GM23248 (cell line): ENCODE measurements at places on chromosomes 2 and 18.

DNA sequence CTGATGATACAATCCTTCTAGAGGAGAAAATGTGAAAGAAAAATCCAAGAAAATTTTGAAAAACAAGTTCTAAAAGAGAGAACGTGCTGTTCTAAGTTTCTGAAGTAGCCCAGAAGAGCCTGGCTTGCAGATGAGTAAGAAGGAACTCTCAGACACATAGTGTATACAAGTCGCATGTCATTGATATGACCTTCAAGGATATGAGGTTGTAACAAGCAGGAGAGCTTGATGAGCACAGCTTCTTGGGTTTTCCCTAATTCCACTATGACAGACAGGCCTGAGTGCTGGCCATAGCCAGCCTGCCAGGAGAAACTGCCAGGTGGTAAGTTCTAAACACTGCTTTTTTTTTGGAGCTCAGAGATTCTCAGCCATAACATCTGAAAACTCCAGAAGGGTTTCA is 235.7 kb upstream of the SIX2 start:
- DNase-seq = peak; percentile 10

DNA sequence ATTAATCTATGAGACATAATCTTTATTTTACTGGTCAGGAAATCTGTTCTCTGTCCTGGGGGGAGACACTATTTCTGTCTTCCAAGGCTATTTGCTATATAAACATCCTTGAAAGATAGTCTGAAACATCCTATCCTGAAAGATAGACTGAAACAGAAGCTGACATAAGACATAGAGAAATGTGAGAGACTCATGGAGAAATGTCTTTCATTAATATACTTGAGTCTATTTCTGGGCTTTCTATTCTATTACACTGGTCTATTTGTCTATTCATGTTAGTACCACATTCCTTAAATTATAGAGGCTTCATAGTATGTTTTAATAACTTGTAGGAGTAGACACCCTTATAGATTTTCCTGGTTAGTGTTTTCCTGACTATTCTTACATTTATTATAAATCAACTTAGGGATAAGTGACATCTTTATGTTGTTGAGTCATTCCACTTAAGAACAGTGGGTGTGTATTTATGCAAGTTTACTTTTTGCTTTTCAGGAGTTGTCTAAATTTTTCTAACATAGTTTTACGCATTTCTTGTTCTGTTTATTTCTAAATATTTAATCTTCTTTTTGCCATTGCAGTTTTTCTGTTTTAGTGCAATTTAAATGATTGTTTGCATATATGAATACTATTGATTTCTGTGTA is 244.9 kb upstream of the ZSWIM2 start:
- no peak for DNase-seq

GRCh38 chr18:9020221-9020620 is 82.3 kb upstream of the NDUFV2 start:
- DNase-seq = no peak

- no peak for DNase-seq
Observed at GRCh38 chr2:235391921-235392615, 101.8 kb upstream of the AGAP1 start.

GRCh38 chr2:168008646-168009195 is 238.7 kb downstream of the STK39 start:
- no peak for DNase-seq

- DNase-seq = no peak
Observed at GRCh38 chr2:254241-254640, 9.6 kb downstream of the SH3YL1 start.

- DNase-seq = peak; percentile 24
Observed at GRCh38 chr2:20313659-20314058, 37.0 kb downstream of the PUM2 start.

DNA sequence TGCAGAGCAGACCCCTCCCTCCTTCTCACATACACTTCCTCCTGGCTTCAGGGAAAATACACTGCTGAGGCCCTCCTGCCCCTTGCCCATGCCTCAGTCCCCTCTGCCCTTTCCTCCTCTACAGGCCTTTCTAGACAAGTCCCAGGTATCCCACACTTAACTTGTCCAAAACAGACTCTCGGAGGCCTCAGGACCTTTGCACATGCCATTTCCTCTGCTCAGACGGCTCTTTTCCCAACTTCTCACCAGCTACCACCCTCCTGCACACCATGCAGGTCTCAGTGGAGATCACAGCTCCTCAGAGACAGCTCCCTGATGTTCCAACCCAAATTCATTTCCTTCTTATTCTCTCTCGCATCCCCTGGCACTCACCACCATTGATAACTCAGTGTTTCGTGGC is 11.7 kb downstream of the TBC1D8 start:
- no peak for DNase-seq

DNA sequence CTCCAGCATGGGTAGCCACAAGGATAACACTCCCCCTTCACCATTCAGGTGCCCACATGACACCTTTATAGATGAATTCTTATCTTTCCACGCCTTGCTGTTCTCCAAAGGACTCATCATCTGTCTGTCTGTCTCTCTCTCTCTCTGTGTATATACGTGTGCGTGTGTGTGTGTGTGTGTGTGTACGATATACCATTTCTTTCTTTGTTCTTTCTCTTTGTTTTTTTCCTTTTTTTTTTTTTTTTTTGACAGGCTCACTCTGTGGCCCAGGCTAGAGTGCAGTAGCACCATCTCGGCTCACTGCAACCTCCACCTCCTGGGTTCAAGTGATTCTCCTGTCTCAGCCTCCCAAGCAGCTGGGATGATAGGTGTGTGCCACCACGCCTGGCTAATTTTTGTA is 98.2 kb downstream of the DLGAP1 start:
- DNase-seq = no peak

DNA sequence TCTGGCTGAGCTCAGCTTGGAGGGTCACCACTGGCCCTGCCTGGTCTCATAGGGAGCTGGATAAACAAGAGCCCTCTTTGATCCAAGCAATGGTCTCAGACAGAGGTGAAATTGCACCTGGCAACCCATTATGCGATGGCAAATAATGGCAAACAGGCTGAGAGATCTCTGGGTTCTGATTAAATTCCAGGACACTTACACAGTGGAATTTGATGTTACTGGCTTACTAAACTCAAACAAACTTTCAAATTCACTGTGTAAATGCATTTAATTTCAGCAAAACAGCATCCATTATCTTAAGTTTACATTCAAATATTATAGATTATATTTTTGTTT is 19.5 kb upstream of the STAT4 start:
- DNase-seq = peak; percentile 29

- DNase-seq = no peak
Observed at GRCh38 chr2:43367012-43367782, 140.8 kb upstream of the ZFP36L2 start.

DNA sequence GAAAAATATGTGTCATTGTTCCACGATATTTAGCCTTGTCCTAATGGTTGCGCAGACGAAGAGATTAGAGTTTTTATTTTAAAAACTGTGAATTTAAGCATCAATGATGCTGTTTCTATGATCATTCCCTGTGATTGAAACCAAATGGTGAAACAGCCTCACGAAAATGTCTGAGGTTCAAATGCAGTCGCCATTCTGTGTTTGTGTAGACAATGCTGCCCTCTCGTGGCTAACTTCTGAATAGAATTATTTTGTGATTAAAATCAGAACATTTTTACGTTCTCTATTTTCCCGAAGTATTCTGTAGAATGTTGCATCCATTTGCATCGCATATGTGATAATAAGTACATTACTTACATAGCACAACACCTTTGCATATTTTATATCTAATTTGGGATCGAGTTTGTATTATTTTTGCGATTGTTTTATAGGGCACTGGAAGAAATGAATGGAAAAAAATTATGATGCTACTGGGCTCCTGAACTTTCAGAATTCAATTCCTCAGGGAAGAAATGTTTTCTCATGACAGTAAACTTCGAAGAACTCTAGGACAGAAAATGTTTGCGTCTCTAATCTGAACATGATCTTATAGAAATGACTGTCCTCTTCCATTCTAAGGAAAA is 54.8 kb upstream of the CREB1 start:
- peak; percentile 86 for DNase-seq

- no peak for DNase-seq
Observed at GRCh38 chr2:64620661-64621060, 33.1 kb downstream of the SERTAD2 start.

- DNase-seq = no peak
Observed at GRCh38 chr2:29479401-29479800, 364.2 kb downstream of the CLIP4 start.

DNA sequence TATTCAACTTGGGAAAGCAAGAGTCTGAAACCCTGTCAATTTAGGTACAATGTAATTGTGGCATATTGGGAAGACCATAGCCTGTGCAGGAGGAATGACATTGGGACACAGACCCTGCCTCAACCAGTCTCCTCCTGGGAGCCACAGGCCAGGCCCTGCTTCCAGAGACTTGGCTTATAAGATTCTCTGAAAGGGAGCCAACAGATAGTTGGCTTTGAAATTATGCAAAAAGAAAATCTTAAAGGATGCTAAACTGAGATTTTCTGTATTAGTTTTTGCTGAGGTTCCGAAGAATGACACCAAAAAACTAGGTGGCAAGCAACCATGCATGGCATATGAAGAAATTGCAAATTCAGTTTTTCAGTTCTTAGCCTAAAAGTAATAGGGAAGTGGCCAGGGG is 76.4 kb upstream of the CYRIA start:
- DNase-seq = no peak

GRCh38 chr18:75087119-75088020 is 121.6 kb downstream of the PTGR3 start:
- DNase-seq = no peak

DNA sequence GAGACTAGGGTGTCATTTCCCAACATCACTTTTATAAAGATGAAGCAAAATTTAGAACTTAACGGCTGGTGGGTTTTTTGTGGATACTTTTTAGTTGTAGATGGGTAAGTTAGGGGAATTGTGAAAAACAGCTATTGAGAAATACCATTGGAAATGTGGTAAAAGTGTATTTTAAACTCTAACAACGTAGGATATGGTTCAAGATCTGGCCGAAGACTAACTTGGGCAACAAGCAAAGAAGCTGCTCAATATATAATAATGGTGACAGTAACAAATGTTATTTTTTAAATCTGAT is 1.6 kb downstream of the DNAH7 start:
- no peak for DNase-seq

- no peak for DNase-seq
Observed at GRCh38 chr2:199490049-199490448, 32.3 kb upstream of the SATB2 start.

- DNase-seq = no peak
Observed at GRCh38 chr2:127594116-127594591, 51.8 kb upstream of the GPR17 start.

- DNase-seq = no peak
Observed at GRCh38 chr2:56102098-56102497, 81.7 kb upstream of the CCDC85A start.

DNA sequence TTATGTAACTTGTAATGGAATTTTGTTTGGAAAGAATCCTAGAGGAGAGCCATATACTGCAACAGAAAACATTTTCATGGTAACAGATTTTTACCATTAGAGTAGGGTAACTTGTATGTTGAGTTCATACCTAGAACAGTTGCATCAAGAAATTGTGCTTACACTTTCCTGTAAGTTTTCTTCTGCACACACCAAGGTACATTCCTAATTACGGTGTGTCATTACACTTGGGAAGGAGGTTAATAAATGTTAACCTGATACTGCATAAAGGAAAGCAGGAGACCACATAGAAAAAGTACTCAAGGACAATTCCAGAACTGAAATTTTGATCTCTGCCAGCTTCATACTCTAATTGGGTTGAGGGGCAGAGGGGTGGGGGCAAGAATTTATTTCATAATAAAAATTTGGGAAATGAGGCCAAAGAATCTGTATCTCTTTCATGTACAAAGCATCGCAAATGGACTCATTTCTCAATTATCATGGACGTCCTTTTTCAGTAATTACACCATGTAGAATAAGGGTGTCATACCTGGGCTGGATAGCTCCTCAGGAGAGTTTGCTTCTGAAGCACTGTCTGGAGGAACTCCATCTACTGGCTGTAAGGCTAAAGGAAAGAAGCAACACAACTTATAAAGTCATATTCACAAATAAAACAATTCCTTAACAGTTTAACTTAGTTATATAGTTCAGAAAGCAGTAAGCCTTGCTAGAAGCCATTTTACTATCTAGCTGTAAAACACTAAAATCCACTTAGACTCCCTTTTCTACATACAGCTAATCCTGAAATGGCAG is 82.8 kb upstream of the GRB14 start:
- no peak for DNase-seq

GRCh38 chr2:55609938-55610578 is 7.4 kb downstream of the PPP4R3B start:
- DNase-seq = no peak

- DNase-seq = no peak
Observed at GRCh38 chr2:216871333-216871934, 11.6 kb upstream of the TNP1 start.

- peak; percentile 26 for DNase-seq
Observed at GRCh38 chr2:27086724-27087593, at the start of gene KHK. TSS of gene KHK (plus strand) at chr2:27086772. CDS start at chr2:27087260, 488 bp downstream.

DNA sequence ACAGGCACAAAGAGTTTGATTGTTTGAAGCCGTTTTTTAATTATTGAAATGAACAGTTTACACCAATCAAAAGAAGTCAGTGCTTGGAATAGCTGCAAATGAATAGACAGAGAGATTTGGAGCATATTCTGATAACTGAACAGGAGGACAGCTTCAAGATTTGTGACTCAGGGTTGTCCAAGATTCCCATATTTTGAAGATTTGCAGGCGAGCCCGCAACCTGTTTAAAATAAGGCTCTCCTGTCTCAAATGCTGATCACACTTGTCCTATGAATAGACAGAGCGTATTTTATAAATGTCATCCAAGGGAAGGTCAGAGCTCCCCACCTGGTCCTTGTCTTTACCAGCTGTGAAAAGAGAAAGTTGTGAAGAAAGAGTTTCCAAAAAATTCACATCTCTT is 198.7 kb downstream of the RNF144A start:
- DNase-seq = no peak

DNA sequence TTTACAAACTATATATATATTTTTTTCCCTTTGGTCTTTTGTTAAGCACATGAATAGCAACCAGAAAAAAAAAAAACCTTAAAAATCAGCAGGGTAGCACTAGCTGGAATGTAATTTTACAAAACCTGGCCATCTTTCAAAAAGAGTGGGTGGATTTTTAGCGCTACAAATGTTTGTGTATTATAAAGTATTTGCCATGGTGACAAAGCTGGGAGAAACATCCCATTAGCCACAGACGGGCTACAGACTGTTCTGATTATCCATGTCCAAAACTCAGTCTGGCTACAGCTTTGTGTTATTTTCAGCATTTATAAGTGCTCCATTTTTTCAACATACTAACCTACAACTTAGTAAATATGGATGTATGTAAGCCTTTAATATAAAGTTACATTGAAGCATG is 249.5 kb upstream of the TANK start:
- DNase-seq = peak; percentile 95
